ENCODE measurements at places on chromosomes 7 and 10.

DNA sequence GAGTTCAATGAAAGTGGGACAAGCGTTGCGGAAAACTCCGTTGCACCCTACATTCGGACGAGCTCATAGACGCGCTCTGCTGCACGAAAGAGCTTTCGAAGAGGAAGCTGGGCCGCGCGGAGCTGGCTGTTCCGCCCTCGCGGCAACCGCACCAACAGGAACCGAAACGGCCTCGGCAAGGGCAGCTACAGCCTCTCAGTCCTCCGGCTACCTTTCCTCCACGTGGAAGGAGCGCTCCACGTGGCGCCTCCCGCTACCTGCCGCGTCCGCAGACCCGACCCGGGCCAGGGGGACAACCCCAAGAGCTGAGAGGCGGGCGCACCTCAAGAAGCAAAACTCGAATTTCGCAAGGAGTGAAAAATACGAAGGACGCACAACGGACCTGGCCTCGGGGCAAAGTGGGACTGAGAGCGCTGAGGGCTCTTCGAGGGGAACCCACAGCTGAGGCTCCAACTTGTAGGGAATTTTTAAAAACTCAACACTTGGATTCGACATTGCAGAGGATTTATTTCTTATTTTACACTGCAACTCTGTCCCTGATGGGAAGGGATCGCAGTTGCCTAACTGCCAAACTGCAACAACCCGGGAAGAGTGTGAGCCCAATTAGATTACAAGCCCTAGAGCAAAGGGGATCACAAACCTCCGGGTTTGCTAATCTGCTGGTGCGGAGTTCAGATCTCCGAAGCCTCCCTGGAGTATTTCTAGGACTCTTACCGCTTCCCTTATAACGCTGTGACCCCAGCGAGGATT is 1.4 kb downstream of the HPSE2 start:
- DNase-seq: no peak

DNA sequence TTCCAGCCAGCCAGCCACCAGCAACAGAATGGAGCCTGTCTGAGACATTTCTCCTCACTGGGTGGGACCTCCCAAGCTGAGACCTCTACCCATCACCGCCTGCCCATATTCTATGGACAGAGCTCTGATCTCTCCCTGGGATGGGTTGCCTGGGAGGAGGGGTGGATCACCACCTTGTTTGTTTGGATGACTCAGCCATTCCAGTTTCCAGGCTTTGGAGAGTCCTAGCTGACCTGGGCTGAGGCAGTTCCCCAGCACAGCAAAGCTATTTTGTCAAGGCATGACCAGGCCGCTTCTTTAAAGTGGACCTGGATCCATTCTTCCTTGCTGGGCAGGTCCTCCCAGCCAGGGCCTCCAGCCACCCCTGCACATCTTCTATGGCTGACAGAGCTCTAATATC is 982.3 kb downstream of the DNAJB9 start:
- DNase-seq: no peak

DNA sequence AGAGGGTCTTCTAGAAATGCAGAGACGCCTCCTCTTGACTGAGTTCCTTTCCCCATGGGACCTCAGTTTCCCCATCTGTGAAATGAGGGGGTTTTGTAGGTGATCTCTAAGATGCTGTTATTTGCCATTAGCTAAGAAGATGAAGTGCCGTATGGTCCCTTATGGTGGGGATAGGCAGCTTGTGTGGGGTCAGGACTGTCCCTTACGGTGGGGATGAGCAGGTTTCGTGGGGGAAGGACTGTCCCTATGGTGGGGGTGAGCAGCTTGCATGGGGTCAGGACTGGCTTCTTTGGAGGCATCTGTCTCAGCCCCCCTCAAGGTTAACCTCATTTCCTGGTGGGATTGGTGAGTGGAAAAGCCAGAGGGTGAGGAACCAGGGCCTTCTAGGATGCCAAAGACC is 148.3 kb upstream of the GPR26 start:
- no peak for DNase-seq

DNA sequence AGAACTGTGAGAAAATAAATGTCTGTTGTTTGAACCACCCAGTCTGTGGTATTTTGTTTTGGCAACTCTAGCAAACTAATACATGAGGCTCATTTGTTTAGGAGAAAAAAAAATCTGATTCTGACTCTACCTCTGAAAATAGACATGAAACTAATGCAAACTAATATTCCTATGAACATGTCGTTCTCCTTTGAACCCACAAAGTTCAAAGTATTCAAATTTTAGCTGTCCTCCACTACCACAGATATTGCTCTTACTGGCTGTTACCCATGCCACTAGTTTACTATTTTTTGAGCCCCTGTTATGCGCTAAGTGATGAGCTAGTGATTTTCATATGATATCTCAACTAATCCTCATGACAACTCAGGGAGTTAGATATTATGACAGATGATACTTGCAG is 58.8 kb upstream of the ZNF804B start:
- DNase-seq: no peak

DNA sequence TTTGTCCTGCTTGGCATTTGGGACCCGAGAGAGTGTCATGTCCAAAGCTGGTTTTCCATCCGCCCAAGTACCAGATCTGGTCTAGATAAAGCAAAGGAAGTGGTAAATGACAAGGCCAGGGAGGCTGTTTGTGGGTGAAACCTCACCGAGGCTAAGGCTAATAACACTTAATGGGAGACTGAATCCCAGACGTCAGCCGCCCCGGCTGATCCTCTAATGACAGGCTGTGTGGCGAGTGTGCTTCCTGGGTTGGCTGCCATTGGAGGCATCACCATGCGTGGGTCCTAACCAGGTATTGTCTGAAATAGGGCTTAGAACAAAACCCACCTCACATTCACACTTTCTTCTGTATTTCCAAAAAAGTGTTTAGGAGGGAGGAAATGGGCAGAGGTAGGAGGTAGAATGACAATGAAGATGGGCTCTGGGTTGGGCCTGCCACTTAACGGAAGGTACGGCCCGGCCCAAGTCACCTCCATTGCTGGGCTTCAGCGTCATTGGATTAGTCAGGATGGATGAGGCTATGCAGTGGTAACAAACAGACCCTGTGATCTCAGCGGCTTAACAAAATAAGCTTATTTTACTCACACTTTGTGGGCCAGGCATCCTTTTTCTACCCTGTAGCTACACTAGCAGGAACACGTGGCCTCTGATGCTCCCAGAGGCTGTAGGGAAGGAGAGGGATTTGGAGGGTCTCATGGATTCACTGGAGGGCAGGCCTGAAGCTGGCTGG is 59.7 kb downstream of the PROSER2 start:
- no peak for DNase-seq

GRCh38 chr10:131215776-131216175 is 95.7 kb downstream of the TCERG1L start:
- no peak for DNase-seq

DNA sequence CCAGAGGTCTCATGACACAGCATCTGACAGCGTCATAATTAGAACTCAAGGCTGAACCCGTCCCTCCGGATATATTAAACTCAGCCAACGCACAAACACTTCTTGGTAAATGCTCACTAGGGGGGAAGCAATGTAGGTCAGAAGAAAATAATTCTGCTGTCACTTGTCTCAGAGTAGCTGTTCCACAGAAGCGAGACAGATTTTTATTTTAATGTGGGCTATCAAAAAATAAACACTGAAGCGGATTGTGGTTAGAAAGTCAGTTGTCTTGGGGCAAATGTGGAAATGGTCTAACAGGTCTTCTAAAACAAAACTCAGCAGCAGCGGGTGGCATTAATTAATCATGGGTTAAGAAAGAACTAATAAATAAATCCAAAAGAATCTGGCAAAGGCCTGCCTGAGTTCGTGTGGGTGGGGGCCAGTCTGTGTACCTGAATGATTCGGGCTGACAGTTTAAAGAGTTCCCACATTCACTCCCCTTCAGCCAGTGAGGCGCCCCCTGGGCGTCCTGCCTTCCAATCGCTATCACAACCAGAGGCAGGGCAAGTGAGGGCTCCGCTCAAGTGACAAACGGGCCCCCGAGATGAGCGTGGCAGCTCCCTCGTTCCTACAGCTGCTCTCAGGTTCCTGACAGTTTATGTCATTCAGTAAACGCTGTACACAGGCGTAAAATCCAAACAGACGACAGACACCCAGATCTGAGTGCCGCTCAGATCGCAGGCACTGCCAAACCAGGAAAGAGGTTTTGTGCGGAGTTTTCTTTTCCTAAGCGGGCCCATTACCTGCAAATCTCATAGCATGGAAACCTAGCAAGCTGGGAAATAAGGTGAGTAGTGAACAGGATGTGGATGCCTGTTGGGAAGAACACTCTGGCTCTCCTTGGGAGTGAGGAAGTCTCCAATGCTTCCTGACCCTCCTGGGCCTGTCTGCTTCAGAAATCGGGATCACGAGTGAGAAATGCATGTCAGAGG is 52.9 kb downstream of the NRAP start:
- DNase-seq: no peak

DNA sequence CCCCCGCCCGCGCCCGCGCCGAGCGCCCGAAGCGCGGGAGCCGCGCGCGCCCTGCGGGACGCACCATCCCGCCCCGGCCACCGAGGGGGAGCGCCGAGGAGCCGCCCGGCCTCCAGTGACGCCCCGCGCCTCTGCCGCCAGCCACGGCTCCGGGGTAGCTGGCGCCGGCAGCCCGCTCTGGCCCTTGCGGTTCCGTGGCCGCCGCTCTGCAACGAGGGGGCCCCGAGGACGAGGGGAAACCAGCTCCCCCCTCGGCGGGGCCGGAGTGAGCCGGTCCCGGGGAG is at the start of gene PAXIP1:
Gene PAXIP1, minus strand, starts transcription at position 33 of the 284 bp plus-strand sequence. CDS start 195 bp downstream, outside the sequence.
- no peak for DNase-seq

DNA sequence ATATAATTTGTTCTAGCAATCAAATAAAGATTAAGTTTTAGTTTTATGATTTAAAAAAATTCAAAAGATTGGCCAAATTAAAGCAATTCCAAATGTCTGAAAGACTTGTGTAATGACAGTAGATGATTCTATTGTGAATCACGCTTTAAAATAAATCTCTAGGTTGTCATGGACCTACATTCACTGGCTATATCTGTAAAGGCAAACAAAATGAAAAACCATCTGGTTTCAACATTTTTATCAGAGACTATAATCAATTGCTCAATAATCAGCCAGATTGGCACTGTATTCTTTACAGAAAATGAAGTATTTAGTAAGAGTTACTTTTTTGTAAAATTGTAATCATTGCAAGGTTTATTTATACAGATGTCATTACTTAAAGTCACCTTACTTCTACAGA is 60.7 kb downstream of the DGKB start:
- DNase-seq: no peak

Data from kidney glomerular epithelial cell (primary cell).